ENCODE measurements at places on chromosomes 16 and 17.

DNA sequence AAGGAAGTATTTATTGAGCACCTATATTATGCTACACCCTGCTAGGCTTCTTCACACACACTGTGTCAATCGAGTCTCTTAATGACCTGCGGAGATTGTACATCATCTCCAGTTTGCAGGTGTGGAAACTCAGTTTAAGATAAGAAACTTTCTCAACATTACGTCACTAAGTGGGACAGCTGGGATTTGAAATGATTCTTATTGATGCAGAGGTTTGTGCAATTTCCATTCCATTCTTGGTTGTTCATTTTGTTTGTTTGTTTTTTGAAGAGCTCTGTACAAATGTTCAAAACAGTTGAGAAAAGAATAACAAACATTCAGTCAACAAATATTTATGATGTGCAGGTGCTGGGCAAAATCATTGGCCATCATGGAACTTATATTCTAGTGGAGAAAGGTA lies 84.8 kb downstream of the MAP2K6 start:
- DNase-seq, result no peak

GRCh38 chr16:35574011-35574410 lies 2114.6 kb downstream of the TP53TG3F start:
- no peak for DNase-seq

- no peak for DNase-seq
These were observed 25.6 kb downstream of the CMC2 start for GRCh38 chr16:80981103-80981502.

- no peak for DNase-seq
These were observed 12.3 kb downstream of the ENPP7 start for GRCh38 chr17:79742951-79743476.

DNA sequence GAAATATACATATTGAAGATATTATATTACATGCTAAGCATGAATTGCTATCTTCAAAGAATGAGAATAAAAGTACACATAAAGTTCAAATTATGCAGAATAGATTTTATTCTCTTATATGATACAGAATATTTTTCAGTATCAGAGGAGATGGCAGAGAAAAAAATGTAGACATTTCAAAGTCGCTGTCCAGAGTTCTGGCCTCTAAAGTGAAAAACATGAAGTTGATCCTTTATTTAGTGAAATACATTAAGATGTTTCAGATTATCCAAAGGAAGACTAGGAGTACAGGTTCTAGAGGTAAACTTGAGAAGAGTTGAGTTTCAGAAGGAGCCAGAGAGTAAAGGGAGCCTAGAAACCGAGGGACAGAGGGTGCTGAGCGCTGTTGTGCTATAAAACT lies 303.6 kb downstream of the UTP18 start:
- no peak for DNase-seq

DNA sequence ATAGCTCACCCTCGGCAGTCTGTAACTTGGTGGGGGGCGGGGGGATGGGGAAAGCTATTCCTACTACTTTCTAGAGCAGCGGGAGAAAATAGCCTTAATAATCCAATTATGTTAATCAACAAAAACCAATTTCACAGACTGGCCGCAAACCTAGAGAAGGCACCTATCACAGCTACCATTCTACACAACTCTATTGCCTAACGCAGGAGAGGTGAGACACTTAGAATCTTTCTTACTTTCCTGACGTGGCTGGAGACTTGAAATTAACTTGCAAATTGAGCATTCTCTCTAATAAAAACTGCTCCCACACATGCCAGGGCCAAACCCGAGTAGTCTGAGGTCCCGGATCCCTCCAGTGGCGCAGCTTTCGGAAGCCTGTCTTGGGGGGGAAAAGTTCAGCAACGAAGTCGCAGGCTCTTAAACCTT lies 794 bp downstream of the SMG6 start:
- no peak for DNase-seq

DNA sequence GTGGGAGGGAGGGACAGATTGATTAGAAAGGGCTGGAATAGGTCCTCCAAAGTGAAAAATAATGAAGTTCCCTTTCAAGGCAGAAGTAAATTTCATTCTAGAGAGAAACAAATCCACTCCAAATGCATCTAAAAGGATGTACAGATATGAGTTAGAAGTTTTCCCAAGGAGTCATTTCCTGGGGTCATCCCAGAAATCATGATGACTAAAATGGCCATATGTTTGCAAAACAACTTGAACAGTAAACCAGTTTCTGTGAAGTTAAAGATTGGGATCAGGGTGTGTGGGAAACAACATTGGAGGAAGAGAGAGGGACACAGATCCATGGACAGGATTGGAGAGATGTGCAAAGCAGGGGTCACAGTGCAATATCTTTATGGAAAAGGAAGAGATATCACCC lies 32.5 kb upstream of the ARHGAP44 start:
- no peak for DNase-seq

- DNase-seq, result no peak
These were observed 15.3 kb downstream of the CA7 start for GRCh38 chr16:66859397-66860068.

DNA sequence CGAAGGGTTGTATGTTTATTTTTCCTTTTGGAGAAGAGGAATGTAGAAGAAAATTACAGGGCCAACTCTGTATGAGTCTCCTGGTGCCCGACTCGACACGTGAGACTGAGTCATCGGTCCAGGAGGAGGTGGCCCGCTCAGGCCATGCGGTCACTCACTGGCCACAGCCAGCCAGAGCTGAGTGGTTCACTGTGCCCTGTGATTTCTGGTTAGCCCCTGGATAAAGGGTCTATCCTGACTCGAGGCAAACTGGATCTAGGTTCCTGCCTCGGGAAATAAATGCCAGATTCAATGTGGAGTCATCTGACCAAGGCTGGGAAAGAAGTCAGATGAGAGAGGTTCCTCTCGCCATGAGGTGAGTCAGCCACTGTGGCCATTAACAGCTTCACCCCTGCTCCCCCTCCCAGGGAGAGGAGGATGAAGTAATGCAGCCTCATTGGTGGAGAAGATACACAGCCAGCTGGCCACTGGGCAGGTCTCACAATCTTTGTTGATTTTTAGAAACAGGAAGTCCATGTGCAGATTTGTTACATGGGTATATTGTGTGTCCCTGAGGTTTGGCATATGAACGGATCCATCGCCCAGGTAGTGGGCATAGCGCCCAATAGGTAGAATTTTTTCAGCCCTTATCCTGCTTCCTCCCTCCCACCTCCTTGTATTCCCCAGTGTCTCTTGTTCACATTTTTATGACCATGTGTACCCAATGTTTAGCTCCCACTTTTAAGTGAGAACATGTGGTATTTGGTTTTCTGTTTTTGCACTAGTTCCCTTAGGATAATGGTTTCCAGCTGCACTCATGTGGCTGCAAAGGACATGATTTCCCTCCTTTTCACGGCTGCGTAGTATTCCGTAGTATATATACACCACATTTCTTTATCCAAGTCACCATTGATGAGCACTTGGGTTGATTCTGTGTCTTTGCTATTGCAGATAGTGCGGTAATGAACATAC lies 21.7 kb upstream of the USP36 start:
- DNase-seq, result no peak

DNA sequence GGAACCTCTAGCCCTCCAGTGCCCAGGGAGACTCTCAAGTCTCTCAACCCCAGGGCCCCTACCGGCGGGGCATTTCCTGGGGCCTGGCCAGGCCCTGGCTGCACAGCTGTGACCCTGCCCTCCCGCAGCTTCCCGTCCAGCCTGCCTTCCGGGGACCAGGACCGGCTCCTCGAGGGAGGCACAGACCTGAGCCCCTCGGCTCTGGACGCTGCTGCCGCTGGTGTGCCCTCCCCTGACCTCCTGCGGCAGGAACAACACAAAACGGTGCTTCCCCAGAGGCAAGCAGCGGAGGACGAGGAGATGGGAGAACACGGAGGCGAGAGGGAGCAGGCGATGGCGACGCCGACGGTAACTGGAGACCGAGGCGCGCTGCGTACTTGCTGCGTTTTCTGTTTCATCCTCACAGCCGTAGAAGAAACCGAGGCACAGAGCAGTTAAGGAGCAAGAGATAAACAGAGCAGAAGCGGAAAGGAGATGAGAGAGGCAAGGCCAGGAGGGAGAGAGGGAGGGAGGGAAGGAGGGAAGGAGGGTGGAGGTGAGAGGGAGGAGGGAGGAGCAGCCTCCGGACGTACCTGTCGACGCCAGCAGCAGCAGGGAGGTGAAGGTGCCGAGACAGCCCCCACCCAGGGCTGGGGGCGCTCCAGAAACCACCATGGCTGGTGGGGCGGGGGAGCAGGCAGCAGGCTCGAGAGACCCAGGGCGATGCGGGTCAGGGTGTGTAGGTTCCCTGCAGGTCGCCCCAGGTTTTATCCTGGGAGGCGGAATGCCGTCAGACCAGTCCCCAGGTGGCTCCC lies at the start of gene PRSS22:
Gene PRSS22, minus strand, starts transcription at position 720 of the 794 bp plus-strand sequence. Its CDS starts 66 bp downstream, at position 654.
- no peak for DNase-seq

DNA sequence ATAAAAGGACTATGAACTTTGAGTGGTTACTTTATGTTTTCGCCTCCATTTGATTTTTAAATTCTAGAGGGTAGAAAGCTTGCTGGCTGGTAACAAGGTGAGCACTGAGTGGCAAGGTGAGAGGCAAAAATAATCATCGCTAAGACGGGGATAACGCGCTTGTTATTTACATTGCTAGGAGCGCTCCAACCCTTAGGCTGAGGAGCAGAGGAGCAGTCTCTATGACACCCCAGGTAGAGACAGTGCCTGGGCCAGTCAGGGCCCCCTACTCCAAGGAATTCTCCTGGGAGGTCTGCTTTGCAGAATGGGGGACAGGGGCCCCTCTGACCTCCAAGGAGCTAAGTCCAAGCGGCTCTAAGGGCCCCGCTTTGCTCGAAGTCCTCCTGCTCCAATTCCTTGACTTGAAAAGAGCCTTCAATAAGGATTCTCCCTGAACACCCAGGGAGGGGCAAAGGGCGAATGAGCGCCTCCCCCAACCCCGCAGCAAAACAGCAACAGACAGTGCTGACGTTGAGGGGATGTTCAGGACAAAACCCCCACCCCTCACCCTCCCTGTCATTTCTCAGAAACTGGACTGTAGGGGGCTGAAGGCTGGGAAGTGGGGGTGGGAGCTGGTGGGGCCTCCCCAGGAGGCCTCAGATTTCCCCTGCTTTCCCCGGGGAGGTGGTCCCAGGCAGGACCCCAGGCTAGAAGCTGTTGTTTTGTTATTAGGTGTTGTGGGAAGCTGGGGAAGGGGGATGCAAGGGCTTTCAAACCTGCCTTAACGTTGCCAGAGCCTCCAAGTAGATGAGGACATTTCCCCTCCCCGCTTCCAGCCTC lies 10.2 kb upstream of the FOXF1 start:
- no peak for DNase-seq

GRCh38 chr16:56222474-56222997 lies 31.2 kb downstream of the GNAO1 start:
- DNase-seq, result no peak

GRCh38 chr16:4087990-4088577 lies 28.2 kb downstream of the ADCY9 start:
- DNase-seq, result no peak

DNA sequence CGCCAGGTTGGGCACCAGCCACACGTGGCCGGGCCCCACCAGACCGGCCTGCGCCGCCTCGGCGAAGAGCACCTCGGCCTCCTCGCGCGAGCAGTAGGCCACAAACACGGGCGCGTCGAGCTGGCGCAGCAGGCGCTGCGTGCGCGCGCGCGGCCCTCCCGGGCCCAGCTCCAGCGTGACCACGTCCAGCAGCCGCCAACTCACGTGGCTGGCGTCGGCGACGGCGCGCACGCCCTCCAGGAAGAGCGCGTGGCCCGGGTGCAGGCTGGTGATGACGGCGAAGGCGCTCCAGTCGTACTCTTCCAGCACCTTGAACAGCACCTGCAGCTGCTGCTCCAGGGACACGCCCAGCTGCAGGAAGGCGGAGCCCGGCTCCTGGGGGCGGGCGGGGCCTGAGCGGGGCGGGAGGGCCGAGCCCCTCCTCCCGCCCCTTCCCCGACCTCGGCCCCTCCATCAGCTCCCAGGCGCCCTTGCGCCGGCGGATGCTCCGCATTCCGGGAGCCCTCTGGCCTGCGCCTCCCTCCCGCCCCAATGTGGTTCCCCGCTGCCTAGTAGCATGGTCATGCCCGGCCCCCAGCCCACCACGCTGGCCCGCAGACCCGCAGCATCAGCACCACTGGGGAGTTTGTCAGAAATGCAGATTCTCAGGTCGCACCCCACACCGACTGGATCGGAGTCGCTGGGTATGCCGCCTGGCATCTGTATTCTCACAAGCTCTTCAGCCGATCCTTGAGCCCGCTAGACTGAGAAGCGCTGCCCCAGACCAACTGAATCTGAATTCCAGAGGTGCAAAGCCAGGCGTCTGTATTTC lies 7.2 kb downstream of the GRIN2C start:
- DNase-seq, result no peak

DNA sequence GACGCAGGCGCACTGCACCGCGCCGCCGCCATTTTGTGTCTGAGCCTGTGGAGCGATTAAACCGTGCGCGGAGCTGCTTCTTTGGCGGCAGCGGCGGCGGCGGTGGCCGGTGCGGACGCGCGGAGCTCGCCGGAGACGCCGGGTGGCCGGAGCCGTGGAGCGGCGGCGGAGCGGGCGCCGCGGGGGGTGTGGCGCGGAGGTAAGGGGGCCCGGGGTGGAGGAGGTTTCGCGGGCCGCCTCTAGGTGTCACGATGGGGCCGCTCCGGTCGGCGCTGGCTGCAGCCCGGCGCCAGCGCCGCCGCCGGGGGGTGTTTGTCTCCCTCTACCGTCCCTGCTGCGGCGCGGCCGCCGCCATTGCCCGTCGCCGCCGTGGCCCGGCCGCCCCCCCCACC lies at the start of gene CTCF:
Gene CTCF, plus strand, starts transcription at position 1 of the 392 bp plus-strand sequence. CDS start 48,307 bp downstream, outside the sequence.
- DNase-seq, result peak; percentile 69

- no peak for DNase-seq
These were observed 826.9 kb upstream of the CDH8 start for GRCh38 chr16:62863139-62863538.

DNA sequence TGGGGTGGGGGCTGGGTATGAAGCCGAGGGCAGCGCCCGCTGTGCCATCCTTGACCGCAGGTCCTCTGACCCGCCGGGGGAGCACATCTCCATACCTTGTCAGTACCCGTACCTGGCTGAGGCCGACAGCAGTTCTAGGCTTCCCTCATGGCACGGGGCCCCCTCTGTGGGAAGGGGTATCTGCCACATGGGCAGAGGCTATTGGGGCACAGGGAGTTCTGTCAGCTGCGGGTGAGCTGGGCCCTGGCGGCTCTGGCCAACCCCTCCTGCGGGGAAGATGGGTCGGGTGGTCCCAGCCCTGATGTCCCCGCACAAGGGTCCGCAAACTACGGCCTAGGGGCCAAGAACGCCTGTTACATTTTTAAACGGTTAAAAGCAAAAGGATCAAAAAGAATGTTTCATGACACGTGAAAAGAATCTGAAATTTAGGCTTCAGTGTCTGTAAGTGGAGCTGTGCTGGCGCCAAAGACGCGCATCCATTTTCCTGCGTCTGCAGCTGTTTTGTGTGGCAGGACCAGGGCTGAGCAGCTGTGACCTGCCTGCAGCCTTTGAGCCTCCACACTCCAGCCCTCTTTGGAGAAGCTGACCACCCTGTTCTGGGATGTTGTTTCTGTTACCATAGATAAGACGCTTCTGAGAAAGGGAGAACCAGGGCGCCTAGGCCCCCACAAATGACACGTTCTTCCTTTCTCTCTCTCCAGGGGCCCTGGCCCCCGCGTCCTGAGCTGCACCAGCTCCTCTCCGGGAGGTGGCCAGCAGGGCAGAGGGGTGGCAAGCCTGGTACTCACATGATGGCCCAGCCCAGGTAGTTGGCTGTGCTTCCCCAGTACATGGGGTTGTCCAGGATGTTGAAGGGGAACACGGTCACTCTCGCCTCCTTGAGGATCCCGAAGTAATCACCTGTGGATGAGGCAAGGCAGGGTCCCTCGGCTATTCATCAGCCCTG lies 12.7 kb upstream of the RASD1 start:
- DNase-seq, result no peak

- DNase-seq, result no peak
These were observed 9.2 kb upstream of the SNN start for GRCh38 chr16:11658896-11659708.

All from NCI-H1105 treated with DMSO at 0.1 percent for 48 hours (cell line).